ENCODE measurements at places on chromosomes 16 and 17.

GRCh38 chr17:50212121-50212843, 10.9 kb upstream of the COL1A1 start:
- DNase-seq = no peak

DNA sequence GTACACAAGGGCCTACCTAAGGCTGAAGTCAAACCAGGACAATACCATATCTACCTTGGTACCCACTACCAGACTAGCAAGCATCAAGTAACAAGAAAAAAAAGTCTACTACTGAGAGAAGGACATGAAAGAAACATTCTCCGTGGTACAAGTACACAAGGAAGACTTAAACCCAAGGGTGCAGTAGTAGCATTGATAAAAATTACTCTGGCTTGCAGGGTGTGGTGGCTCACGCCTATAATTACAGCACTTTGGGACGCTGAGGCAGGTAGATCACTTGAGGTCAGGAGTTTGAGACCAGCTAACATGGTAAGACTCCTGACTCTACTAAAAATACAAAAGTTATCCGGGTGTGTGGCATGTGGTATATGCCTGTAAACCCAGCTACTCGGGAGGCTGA, 386.5 kb upstream of the PMFBP1 start:
- no peak for DNase-seq

- DNase-seq = no peak
These were observed 3.5 kb upstream of the C17orf107 start for GRCh38 chr17:4895657-4896331.

DNA sequence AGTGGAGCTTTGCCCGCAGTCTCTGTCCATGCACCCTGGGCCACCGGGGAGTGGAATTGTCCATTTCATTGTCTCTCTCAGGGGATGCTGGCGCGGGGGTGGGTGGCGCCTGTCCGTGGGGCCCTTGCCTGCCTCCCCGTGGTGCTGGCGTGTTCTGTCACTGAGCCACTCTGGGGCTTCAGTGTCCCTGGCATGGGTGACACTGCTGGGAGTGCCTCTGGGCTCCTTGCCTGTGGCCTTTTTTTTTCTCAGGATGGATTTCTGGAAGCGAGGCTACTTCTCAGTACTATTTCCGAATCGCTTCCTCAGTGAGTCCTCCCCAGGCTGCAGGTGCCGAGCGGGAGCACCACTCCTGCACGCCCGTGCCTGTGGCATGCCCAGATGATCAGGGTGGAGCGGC, 55.0 kb downstream of the PDPK1 start:
- no peak for DNase-seq

- DNase-seq = no peak
These were observed 220.0 kb downstream of the NTN1 start for GRCh38 chr17:9241371-9241712.

DNA sequence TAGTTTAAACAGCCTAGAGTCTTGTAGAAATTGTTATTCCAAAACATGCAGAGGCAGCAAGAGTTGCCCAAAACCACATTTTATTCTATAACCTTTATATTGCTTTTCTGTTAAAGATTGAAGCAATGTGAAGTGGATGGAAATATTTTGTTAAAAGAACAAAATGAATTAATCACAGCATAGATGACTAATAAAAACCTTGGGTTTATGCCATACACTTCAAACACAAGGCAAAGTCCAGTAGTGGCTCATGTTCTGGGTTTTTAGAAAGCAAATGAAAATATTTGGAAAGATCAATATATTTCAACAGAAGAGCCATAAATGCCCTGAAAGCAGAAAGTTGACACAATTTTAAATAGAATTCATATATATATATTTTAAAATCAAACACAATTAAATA, 36.7 kb upstream of the ULK2 start:
- DNase-seq = no peak

GRCh38 chr16:57642160-57643135, 14.0 kb downstream of the ADGRG1 start:
- no peak for DNase-seq

DNA sequence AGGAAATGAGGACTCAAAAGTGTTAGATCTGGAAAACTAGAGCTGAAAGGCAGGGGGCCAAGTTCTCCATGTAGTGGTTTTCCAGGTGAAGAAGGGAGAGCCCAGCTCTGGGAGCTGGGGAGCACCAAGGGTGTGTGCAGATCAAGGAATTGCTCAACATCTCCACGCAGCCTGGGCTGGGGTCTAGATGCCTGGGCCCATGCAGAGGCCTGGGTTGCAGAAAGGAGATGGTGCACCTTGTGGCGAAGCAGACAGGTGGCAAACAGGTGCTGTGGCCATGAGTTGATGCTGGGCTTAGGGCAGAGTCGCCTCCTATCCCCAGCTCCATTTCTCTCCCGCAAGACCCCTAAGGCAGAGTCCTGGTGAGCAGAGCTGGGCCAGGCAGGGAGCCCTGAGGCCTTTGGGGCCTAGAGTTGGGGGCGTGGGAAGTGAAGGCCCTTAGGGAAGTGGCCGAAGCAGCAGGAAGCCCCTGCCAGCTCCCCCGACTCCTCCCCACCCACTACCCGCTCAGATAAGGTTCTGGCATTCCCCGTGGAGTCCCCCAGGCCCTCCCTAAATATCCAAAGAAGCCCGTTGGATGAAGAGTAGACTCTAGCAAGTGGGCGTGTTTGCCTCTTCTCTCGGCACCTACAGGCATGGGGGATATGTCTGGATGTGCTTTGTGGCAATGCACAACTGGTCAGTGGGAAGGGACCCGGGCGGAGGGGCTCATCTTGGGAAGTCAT, 777 bp downstream of the FOXN1 start:
- DNase-seq = no peak

DNA sequence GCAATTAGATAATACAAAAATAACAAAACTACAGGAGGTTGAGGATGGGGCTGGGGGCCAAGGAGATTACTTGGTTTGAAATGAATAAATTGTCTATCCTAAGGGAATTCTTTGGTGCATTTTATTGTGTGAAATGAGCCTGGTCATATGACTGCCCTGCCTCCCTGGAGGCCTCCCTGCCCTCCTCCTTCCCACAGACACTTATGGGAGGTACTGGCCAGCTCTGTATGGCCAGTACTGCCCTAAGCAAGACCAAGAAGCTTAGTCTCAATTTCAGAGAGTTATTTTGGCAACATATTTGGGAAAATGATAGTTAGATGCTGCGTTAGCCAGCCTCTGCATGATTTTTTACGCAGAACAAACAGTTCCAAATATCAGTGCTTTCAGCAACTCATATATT, 511.9 kb downstream of the WWOX start:
- DNase-seq = no peak

DNA sequence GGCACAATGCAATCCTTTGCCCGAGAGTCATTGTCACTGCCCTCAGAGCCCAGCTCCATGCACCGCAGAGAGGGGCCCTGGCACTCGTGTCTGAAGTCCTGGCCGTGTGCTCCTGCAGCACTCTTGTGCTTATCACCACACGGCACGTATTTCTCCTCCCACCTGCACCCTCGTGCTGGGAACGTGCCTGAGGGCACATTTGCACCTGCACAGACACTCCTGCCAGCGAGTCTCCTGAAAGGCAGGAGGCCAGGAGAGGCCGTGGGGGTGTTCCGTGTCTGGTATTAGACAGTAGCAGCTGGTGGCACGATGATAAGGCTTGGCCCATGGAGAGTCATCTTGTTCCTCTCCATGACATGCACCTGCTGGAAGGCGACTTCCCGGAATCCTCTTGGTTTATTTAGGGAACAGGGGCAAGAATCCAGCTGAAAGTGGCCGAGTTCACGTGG, 3.4 kb upstream of the ACSF3 start:
- DNase-seq = no peak

- DNase-seq = no peak
These were observed 126.9 kb downstream of the PARN start for GRCh38 chr16:14502932-14503741.

GRCh38 chr17:77492446-77493237, 351.9 kb downstream of the SEC14L1 start:
- DNase-seq = no peak

DNA sequence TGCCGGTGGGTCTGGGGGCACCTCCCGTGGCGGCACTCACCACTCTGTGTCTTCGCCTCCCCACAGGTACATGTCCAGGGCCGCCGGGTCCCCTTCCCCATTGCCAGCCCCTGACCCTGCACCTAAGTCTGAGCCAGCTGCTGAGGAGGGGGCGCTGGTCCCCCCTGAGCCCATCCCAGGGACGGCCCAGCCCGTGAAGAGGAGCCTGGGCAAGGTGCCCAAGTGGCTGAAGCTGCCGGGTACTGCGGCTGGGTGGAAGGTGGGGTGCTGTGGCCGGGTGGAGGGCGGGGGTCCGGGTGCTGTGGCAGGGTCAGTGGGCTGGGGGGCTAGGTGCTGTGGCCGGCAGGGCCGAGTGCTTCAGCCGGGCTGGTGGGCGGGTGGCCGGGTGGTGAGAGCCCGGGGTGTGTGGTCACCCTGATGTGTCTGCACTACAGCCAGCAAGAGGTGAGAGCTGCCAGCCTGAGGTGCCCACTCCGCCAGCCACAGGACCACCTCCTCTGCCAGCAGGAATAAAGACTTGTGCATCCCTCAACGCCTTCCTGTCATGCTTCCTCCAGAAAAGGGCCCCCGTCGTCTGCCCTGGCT, 5.7 kb downstream of the CENPX start:
- DNase-seq = no peak

DNA sequence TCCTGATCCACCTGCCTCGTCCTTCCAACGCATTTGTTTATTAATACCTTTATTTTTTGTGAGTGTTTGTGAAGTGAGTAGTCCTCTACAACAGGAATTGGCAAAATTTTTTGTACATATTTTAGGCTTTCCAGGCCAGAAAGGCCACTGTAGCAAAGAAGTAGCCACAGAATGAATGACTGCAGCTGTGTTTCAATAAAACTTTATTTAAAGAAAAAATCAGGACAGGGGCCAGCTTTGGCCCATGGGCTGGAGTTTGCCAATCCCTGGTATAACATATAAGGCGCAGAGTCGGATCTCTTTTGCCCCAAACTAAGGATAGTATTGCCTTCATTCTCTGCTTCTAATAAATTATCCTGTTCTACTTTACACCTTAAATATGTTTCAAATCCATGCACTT, 198.0 kb upstream of the COX10 start:
- no peak for DNase-seq

- no peak for DNase-seq
These were observed 7.4 kb downstream of the MYO1D start for GRCh38 chr17:32869345-32870026.

DNA sequence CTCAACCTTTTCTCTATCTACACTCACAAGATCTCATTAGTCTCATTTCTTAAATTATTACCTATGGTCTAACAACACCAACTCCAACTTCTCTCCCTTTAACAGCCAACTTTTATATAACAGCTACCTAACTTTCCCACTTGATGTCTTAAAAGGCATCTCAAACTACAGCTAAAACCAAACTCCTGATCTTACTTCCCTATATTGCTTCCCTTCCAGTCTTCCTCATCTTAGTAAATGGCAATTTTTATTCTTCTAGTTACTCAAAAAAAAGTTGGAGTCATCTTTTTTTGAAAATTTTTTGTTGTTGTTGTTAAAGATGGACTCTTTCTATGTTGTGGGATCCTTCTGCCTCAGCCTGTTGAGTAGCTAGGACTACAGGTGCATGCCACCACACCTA, 15.3 kb downstream of the SRR start:
- no peak for DNase-seq

GRCh38 chr16:81836279-81837054, 57.4 kb downstream of the PLCG2 start:
- DNase-seq = no peak

- no peak for DNase-seq
These were observed 31.6 kb downstream of the VWA3A start for GRCh38 chr16:22123759-22124490.

DNA sequence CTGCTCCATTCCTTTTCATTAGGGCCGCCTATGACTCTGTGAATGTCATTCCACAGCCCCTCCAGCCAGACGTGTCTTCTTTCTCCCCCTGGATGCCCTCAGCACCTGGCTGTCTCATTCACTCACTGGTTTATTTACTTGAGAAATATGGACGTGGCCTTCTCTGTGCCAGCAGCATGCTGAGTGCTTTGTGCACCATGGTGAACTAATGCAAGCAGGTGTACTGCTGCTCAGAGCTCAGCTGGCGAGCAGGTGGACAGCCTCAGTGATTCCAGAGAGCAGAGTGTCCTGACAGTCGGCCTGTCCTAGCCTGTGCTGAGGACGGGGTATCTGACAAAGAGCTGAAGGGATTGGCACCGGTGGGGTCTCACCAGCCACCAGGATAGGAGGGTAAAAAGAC, 96.7 kb downstream of the GNAO1 start:
- DNase-seq = no peak

DNA sequence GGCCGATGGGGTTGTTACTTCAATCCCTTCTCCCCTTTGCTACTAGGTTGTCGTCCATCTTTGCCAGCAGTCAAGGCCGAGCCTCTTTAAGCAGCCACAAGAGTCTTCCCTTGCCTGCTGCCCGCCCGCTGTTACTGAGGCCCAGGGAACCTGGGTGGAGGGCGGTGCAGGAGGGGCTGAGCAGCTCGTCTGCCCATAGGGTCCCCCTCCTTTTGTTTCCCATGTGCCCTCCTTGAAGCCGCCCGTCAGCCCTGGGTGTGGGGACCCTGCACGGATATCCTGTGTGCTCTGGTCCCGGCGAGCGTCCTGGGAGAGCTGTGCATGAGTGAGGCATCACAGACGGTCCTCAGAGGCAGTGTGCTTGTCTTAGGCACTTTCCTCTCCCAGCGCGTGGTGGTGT, 37.9 kb upstream of the CAPN15 start:
- no peak for DNase-seq

DNA sequence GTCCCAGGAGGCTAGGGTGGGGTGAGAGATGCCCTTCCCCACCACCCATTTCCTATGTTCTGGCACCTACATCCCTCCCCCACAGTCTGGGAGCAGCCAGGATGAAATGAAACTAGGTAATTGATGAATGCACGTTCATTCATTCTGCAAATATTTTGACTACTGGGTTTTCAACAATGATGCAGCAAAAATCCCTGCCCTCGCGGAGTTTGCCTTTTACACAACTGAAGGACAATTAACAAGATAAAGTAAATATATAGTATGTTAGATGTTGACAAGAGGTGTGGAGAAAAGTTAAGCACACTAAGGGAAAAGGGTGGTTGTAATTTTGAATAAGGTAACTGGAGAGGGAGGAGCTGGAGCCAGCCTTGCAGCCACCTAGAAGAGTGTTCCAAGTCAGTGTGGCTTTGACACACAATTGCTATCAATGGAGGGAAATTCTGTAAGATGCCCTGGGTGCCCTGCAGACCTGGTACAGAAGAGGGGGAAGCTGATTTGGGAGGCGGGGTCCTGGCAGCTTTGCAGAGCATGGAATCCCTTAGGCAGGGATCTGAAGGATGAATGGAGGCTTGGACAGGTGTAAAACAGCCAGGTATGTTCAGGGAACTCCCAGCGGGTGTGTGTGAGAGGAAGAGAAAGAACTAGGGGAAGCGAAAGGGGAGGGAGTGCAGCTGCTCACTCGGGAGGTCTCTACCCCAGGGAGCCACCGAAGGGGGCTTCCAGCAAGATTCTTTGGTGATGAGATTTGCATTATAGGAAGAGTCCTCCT, 2.5 kb downstream of the TMEM92 start:
- no peak for DNase-seq

- no peak for DNase-seq
These were observed 10.9 kb downstream of the RNF112 start for GRCh38 chr17:19421926-19422325.

DNA sequence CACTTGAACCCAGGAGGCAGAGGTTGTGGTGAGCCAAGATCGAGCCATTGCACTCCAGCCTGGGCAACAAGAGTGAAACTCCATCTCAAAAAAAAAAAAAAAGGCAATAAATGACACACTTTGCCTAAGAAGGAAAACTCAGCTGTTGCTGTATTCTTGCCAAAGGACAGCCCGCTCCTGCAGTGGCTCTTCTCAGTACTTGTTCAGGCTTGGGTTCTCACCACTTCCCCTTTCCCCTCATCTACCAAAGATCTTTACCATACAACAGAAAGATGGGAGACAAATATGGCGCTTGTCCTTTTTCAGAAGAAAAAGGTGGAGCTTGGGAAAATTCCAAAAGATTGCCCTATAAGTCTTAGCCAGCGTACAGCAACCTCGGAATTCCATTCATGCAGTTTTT, 58.5 kb downstream of the MYH13 start:
- no peak for DNase-seq
